ENCODE measurements at places on chromosomes 12 and 14.
A peak's percentile ranks its signal among the peaks of the same experiment; 100 is the strongest.

DNA sequence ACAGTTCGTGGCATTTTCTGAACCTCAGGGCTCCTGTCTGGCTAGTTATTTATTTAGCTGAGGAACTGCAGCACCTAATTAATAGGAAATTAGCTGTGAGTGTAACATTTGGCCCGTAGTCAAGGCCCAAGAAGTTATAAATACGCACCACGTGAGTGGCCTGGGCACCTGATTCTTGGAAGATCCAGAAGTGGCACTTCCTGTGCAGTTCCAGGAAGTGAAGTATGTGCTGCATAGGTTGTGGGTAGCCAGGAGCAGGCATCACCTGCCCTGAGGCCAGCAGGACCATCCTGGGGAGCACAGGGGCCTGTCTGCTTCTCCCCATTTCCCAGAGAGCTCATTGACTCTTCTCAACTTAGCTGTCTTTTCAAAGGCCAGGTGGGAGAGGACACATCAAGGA lies 255.6 kb downstream of the NRXN3 start:
- no peak for DNase-seq

GRCh38 chr12:113129664-113130456 lies 5.7 kb downstream of the RASAL1 start:
- DNase-seq, result no peak

GRCh38 chr14:34933301-34933700 lies 49.5 kb upstream of the SRP54 start:
- no peak for DNase-seq

DNA sequence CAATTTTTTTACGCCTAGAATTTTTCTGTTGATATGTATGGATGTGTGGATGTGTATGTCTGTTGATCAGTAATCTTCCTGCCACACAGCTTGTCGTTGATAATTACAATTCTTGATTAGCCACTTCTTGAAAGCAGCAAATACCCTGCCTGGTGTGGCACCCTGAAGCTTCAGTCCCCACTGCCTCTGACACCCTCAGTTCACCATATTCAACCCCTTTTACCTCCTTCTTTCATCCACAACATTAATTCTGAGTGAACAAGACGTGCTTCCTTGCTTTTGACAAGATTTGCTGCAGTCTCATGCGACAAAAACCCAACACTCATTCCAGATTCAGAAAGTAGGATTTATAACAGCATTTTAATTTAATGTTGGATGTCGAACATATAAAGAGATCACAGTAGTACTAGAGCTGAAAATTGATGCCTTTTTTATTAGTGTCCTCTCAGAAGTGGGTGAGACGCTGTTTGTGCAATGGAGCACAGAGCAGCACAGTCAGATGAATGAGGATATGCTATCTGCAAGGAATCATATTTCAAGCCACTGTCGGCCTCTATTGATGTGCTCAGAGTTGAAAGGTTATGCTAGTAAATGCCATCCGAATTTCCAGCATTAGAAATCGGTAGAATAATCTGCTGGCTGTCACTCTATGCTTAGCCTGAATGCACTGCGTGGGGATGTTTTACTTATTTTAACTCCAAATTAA lies 383.7 kb downstream of the EGLN3 start:
- DNase-seq, result no peak

GRCh38 chr14:31070431-31070830 lies 44.3 kb upstream of the STRN3 start:
- peak; percentile 91 for DNase-seq

DNA sequence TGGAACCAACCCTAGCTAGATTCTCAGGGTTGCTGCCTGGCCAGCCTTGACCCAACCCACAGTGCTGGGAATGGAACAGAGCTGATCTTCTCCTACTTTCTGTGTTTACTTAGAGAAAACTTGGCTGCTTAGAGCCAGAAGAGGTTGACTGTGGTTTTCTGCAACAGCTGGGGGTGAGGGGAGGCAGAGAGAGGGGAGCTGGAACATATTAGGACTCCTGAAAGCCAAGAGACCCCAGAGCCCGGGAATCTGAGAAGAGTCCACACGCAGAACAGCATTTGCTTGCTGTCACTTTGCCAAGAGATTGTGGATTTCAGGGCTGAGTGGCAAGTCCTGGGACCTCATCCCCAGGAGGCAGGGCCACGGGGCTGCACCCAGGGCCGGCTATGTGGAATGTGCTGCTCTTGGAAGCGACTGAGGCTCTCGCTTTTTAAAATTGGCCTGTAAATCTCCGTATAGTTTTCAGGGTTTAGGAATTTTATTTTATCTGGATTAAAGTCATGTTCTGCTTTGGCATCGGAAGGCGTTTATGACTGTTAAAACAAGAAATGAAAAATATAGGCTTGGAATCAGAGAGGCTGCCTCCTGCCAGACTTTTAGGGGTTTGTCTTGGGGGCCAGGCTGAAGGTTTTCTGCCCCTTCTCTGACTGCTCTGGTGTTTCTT lies 22.3 kb upstream of the MED13L start:
- DNase-seq, result peak; percentile 46

DNA sequence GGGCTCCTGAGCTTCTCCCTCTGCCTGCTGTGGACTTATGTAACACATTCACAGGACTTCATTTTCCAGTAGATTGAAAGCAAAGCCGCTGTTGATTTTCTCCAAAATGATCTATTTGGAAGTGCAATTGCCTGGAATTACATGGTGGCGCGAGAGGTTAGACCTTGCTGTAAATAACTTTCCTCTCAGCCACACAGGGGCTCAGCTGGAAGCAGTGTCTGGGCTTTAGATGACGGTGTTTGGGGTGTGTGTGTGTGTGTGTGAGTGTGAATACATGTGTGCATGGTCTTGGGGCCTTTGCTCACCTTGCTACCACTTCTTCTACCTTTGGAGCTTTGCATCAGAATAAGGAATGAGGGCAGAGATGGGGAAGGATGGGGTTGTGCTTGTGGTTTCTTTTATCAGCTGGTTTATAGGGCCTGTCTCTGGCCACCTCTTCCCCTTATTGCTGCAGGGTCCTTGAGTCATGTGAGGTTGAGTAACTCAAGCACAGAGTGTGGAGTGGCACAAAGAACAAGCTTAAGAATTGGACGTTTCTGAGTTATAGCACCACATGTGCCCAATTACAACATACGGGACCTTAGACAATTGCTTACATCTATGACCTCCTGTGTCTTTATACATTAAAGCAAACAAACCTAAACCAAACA lies 280.6 kb downstream of the NRXN3 start:
- DNase-seq, result no peak

DNA sequence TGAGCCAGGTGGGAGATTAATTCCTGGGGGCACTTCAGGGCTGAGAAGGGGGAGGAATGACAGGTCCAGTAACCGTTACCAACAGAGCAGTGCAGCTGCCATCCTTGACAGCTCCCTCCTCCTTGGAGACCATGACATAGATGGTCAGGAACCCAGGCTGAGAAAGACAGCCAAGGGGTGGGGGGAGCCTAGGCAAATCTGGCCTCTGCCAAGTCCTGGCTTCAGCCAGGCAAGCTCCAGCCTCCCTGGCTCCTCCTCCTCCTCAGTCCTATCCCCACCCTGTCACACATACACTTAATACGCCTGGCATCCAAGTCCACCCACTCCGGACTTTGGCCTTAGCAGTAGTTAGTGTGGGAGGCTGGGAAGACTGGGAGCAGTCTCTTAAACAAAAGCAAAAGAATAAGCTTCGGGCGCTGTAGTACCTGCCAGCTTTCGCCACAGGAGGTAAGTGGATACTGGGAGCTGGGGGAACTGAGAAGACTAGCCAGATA lies at the start of gene RDH5:
Gene RDH5 (plus strand): TSS at position 323 of the 494 bp plus-strand sequence. CDS start 792 bp downstream, outside the sequence.
- peak; percentile 85 for DNase-seq

- DNase-seq, result no peak
Measured at GRCh38 chr14:101557811-101558738, 3.2 kb upstream of the DIO3 start.

- no peak for DNase-seq
Measured at GRCh38 chr14:91090743-91091142, 23.1 kb upstream of the DGLUCY start.

- DNase-seq, result no peak
Measured at GRCh38 chr12:77610446-77610845, 220.2 kb upstream of the NAV3 start.

DNA sequence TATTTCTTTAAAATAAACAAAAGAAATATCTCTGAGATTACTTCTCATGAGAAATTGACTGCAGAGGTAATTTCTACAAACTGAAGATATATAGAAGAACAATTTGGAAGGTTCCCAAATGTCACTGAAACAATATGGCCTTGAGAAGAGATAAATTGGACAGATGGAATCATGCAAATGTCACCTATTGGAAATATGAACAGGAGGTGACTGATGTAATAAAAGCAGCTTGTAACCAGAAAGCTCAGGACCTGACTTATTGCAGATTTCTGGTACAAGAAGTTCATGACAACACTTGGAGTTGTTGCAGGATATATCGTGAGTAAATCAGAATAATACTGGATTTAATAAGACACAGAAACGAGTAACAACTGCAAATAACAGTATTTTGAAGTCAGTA lies 93.3 kb upstream of the TRHDE start:
- DNase-seq, result no peak

- no peak for DNase-seq
Measured at GRCh38 chr12:30779578-30779977, 24.8 kb upstream of the CAPRIN2 start.

GRCh38 chr12:70828351-70828750 lies 92.2 kb downstream of the PTPRR start:
- peak; percentile 30 for DNase-seq
